ENCODE measurements at places on chromosomes 5 and 9.
A peak's percentile ranks its signal among the peaks of the same experiment; 100 is the strongest.

DNA sequence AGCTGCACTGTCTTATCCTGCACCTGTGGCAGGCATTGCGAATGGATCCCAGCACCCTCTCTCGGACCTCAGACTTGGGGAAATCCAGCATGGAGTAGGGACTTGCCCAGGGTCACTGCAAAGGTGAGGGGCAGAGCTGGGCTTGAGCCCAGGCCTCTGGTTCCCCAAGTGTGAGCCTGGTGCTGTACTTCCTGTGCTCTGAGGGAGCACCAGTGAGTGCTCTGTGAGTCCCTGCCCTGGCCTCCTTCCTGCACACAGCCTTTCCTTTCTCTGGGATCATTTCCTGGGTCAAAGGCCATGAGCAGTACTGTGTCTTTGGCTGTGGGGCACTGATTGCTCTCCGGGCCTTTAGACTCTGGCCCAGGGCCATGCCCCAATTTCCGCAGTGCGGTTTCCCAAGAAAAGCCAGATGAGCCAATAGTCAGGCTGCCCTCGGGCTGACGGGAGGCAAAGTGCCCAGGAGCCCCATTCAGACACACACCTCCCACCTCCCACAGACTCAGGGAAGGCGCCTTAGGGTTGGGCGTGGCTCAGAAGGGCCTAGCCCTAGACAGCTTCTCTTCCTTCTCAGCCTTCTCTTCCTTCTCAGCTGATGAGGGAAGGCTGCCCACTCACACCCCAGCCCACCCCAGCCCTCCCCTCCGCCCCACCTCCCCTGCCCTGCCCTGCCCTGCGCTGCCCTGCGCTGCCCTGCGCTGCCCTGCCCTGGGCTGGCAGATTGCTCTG is 23.3 kb upstream of the TRIM14 start:
- DNase-seq = no peak

DNA sequence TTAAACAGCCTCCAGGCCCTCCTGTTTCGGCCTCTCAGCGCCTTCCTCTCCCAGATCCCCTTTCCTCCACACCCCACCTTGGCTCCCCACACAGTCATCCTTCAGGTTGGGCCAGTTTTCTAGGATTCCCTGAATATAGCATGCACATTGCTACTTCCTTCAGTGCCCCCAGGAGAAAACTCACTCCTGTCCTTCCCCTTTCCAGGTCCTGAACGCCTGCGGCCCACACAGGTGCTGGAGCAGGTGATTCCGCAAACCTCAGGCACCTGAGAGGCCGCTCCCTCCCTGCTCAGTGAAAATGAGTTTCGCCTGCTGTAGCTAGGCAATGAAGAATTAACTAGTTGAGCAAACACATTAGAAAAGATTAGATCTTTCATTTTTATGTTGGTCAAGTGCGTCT is 185.0 kb downstream of the MED10 start:
- no peak for DNase-seq

GRCh38 chr9:133657120-133657661 is 21.0 kb downstream of the DBH start:
- no peak for DNase-seq

- DNase-seq = no peak
Measured at GRCh38 chr5:128135286-128135685, 51.7 kb downstream of the SLC12A2 start.

- no peak for DNase-seq
Measured at GRCh38 chr5:60826653-60827052, 17.4 kb downstream of the ELOVL7 start.

- DNase-seq = no peak
Measured at GRCh38 chr5:66224274-66224673, 80.2 kb downstream of the SREK1 start.

- no peak for DNase-seq
Measured at GRCh38 chr9:98107926-98108325, 11.1 kb downstream of the TRIM14 start.

GRCh38 chr5:149540089-149540488 is 11.2 kb downstream of the CSNK1A1 start:
- DNase-seq = no peak

DNA sequence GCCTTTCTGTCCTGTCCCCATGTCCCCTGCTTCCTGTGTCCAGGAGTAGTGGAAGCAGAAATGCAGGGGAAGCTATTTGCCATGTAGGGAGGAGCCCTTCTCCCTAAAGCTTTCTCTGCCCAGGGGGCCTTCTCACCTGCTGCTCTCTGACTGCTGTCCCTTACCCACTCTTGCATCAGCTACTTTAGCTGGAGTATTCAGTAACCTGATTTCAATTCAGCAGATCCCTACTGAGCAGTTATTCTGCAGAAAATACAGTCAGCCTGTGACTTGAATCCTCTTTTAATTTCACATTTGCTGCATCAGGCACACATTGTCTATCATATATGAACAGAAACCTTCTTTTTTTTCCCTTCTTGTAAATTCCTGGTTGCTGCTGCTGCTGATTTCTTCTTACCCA is 90.4 kb downstream of the MVB12B start:
- DNase-seq = peak; percentile 84

GRCh38 chr9:110033869-110034268 is 174.1 kb downstream of the C9orf152 start:
- DNase-seq = no peak

- DNase-seq = no peak
Measured at GRCh38 chr9:122900791-122901190, 4.4 kb downstream of the RC3H2 start.

- no peak for DNase-seq
Measured at GRCh38 chr5:157180374-157181264, at the start of gene ITK. TSS of gene ITK (plus strand) at chr5:157180840. CDS start at chr5:157180978, 138 bp downstream.

GRCh38 chr9:78676623-78677022 is 379.7 kb downstream of the PSAT1 start:
- no peak for DNase-seq

GRCh38 chr9:15423231-15423985 is 732 bp downstream of the SNAPC3 start:
- DNase-seq = peak; percentile 24

DNA sequence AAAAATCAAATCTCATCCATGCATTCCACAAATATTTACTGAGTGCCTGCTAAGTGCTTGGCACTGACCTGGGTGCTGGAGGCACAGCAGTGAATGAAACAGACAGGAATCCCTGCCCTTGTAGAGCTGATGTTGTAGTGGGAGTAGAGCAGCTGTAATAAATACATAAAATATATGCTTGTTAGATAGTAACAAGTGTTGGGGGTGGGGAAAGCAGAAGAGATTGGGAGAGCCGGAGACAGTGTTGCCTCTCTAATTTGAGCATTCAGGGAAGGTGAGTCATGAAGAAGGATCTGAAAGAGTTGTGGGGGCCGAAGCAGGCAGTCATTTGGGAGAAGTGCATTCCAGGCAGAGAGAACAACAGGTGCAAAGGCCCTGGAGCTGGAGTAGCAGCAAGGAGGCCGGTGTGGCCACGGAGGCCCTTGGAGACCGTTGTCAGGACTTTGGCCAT is 97.9 kb downstream of the ZNF618 start:
- DNase-seq = no peak

GRCh38 chr9:21605489-21605931 is 123.4 kb upstream of the IFNE start:
- DNase-seq = no peak

DNA sequence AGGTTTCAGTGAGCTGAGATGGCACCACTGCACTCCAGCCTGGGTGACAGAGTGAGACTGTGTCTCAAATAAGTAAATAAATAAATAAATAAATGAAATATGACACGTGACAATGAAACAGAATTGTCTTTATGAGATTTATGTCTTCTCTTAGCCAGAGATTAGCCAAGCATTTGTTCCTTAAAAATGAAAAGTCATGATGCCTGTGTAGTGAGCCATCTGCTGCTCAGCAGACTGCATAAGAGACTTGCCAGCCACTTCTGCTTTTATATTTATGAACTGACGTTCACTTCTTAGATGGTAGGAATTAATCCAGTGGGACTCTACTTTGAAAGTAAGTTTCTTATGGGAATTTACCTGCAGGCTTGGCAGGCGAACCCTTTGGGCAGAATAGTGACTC is 227.4 kb downstream of the NR3C1 start:
- no peak for DNase-seq

- DNase-seq = peak; percentile 42
Measured at GRCh38 chr5:81749561-81750307, 1.2 kb downstream of the SSBP2 start.

DNA sequence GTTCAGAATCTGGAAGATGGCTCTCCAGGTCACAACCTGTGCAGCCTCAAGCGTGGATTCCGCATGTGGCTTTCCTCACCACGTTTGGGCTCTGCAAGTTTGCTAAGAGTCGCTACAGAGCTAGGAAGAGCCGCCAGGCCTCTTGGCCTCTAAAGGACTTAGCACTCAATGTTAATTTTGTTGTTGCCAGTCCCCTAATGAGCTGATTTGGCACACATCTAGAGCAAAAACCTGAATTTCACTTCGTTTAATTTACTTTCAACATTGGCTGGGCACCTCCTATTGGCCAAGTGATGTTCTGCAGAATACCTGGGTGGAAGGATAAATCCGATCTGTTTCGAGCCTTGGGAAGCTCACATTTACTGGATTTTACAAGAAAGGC is 65.8 kb upstream of the UNC5A start:
- no peak for DNase-seq

- DNase-seq = no peak
Measured at GRCh38 chr9:5493679-5494511, 16.4 kb upstream of the PDCD1LG2 start.

GRCh38 chr5:143582176-143582575 is 178.7 kb upstream of the NR3C1 start:
- DNase-seq = no peak
